Cardiac atrium fibroblast (primary cell): ENCODE measurements at places on chromosomes 4 and X. TPM values are rescaled to one million over a fixed set of nuclear protein-coding genes. Genes with fewer than 3 reads are reported as not detected.

Gene ENAM
- not detected in 2 replicates for total RNA-seq

Gene SEC24D
- 134 and 138 TPM in 2 replicates for total RNA-seq

Gene ERAS
- total RNA-seq: not detected in 2 replicates

Gene CCDC110
- 0.18 and 2.1 TPM in 2 replicates for total RNA-seq

Gene WNK3
- 1.4 and 4.7 TPM in 2 replicates for total RNA-seq
